ENCODE measurements at places on chromosomes 11 and 22.

GRCh38 chr22:26798462-26799065 is 141.2 kb downstream of the MIAT start:
- DNase-seq, result no peak

GRCh38 chr22:25153961-25154666 is 45.5 kb upstream of the CRYBB3 start:
- DNase-seq, result peak; percentile 77

DNA sequence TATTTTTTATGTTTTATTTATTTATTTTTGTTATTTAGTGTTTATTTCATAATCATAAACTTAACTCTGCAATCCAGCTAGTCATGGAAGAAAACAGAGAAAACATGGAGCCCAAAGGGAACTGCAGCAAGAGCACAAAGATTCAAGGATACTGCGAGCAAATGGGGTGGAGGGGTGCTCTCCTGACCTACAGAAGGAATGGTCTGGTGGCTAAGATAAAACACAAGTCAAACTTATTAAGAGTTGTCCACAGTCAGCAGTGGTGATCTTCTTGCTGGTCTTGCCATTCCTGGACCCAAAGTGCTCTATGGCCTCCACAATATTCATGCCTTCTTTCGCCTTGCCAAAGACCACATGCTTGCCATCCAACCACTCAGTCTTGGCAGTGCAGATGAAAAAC is 36.7 kb downstream of the STIM1 start:
- DNase-seq, result no peak

- peak; percentile 16 for DNase-seq
These were observed 648 bp downstream of the DLG2 start for GRCh38 chr11:85626496-85626895.

DNA sequence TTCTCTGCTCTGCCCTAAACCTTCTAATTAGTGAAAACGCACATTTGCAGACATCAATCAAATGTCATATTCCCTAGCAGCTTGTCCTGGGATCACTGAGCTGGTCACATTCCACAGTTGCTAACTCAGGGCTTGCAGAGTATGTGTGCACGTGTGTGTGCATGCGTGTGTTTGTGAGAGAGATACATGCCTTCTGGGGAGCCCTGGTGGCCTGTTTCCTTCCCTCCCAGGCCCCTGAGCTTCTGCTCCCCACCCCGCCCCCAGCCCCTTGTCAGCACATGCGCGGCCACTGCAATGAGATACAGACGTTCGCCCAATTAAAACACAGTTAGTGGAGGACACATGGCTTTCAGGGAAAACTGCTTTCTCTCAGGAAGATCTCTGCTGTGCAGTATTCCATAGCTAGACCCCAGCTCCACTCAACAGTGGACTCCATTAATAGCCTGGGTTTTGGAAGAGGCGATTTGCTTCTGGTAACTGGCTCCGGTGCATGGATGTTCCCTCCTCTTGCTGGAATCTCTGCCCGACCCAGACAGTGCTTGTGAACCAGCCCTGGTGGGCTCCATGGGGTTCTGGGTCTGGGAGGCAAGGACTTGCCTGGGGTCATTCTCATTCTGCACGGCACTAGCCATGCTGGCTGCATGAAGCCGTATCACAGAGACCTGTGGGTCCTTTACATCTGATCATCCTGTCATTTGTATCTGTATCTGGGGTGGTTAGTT is 17.7 kb downstream of the LRP5 start:
- peak; percentile 84 for DNase-seq
